ENCODE measurements at places on chromosomes 7 and 10.

DNA sequence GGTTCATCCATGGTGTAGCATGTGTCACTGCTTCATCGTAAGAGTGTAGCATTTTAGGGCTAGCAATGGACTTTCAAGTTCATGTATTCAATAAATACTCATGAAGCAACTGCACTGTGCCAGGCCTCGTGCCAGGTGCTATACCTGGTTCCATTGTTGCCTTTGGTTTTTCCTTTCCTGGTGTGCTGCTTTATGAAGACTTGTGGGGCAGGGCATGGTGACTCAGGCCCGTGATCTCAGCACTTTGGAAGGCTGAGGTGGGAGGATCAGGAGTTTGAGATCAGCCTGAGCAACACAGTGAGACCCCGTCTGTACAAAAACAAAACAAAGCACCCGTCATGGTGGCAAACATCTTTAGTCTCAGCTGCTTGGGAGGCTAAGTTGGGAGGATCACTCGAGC lies 2.2 kb upstream of the CPA4 start:
- DNase-seq: no peak

- DNase-seq: no peak
Observed at GRCh38 chr7:125032943-125033342, 103.3 kb upstream of the POT1 start.

DNA sequence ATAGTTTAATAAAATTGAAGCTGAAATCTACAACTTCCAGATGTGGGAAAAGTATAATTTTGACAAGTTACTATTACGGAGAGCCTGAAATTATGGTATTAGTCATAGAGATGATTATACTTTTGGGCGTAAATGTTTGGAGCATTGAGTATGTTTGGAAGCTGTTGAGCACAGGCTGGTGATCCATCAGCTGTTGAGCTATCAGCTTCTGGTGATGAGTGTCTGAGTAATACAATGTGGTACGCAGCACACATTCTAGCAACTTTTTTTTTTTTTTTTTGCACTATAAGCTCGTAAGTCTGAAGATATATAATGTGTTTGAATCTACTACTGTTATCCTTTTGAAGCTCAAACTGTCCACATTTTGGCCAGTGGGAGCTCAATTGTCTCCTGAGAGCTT lies 123.4 kb downstream of the ATE1 start:
- DNase-seq: no peak

DNA sequence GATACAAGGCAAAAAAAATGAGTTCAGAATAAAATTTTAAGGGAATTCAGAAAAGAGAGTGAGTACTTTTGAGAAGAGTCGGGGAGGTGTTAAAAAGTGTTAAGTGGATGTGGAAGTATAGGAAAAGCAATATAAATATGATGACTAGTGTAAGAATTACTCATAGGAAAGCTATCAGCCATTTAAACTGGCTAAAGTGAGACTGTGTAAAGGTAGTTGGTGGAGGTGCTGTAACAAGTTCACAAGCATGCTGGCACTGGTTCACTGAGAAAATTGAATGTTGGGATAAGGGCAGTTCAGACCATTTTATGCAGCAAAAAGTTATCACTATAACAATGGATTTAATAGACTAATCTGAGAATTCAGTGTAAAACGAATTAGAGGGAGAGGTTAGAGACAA lies 179.0 kb upstream of the DKK1 start:
- DNase-seq: no peak

DNA sequence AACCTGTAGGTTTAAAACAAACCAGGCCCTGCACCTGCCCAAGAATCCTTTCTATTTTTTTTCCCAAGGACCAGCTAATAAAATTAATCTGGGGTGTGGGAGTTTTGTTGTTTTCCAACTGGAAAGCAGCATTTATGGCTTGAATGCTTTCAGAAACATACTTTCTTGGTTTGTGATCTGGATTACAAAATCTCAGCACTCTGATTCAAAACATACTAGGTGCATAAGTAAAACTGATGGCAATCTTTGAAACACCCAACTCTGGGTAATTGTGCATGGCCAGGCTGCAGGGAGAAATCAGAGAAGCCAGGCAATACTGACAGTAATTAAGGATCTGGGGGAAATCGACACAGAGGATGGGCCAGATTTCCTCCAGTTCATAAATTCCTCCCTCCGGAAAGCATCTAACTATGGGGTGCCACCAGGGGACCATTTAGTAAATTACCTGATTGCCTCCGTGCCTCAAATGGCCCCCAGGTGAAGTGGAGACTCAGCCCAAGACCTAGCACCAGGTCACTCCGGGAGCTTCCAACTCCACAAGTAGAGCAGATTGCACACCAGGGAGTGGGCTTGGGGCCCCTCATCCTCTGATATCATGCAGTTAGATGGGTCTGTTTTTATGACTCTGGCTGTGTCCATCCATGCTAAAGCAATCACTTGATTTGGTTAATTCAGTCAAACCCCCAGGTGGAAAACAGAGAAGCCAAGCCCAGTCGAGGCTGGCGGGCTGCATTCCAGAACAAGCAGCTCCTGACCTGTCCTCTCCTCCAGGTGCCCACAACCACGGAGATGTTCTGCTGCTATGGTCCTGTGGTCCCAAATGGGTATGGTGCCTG lies 15.2 kb upstream of the C10orf53 start:
- DNase-seq: no peak

GRCh38 chr10:23194966-23195845 lies 3.1 kb downstream of the PTF1A start:
- DNase-seq: no peak

DNA sequence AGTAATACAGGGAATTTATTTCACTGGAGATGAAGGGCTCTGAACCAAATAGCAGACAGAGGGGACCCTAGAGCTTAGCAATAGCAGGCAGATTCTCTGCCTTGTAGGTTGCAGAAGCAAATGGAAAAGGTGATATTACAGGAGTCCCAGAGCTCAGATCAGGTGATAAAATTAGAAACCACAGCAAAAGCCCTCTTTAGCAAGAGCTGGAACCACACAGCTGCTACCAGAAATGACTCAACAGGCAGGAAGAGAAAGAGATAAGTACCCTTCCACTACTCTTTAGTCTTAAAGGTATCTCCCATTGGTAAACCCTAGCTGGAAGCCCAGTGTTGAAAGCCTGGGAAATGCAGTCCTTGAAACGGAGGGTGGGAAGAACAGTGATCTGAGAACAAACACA lies 535.6 kb upstream of the GHITM start:
- no peak for DNase-seq

GRCh38 chr10:132915411-132915810 lies 27.0 kb downstream of the CFAP46 start:
- DNase-seq: no peak

GRCh38 chr7:14793151-14793550 lies 109.4 kb downstream of the DGKB start:
- DNase-seq: no peak

GRCh38 chr7:22578007-22578733 lies 78.2 kb upstream of the STEAP1B start:
- DNase-seq: no peak

GRCh38 chr7:154623399-154623798 lies 379.5 kb downstream of the PAXIP1 start:
- no peak for DNase-seq
